ENCODE measurements at places on chromosomes 1 and 21.

DNA sequence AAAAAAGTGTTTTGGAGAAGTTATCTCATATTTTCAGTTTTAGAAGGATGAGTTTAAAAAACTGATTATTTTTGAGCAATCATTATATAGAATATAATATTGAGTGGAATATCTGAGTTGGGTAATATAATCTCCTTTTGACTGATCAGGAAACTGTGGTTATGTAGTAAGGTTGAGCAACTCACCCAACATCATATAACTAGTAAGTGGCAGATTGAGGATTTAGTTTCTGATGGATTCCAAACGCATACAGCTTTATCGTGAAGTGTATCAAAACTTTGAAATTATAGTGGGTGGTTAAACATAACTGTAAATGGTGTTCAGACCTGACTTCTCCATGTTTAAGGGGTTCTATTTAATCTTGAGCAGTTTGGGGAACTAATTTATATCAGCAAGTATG, 98.6 kb downstream of the OLFM3 start:
- DNase-seq = no peak

GRCh38 chr1:21051177-21051825, 125.4 kb downstream of the EIF4G3 start:
- DNase-seq = no peak

DNA sequence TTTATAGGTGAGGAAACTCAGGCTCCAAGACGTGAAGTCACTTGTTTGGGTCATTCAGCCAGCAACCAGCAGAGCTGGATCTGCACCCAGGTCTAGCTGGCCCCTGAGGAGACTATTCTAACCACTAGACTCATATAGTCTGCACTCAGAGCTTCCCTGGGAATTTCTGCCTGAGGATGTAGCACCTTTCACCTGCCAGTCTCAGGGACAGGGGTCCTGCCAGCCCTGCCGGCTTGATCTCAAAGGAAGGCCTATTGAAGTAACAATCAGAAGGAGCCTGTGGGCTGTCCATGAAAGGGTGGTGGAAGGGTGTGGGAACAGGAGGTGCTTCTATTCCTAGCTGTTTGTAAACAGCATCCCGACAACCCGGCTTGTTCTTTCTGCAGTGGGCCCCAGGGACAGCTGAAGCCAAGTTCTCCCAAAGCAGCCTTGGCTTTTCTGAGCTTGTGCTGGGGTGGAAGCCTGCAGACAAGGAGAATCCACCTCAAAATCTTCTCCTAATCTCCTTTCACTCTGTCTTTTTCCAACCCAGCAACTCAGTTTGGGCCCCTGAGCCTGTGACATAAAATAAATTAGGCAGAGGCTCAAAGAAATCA, 7.8 kb downstream of the LMOD1 start:
- no peak for DNase-seq

DNA sequence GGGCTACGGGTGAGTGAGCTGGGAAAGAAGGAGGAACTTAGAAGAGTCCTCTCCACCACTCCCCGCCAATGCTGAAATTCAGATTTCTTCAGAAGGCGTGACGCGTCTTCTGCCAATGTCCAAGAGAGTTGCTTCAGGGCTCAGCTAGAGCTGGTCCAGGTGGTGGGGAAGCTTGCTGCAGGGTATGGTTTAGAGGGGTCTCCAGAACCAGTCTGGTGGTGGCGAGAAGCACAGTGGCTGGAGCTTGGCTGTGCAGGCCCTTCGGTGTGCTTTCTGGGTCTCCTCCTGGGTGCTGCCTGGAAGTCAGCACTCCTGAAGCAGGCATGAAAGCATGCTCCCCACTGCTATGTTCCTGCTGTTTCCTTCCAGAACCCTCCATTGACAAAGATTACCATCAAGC, 387.2 kb downstream of the PTPRU start:
- no peak for DNase-seq

GRCh38 chr1:2801535-2802291, at the start of gene TTC34:
Gene TTC34 (minus strand): TSS chr1:2801693. CDS start chr1:2800827, 866 bp downstream.
- peak; percentile 54 for DNase-seq

DNA sequence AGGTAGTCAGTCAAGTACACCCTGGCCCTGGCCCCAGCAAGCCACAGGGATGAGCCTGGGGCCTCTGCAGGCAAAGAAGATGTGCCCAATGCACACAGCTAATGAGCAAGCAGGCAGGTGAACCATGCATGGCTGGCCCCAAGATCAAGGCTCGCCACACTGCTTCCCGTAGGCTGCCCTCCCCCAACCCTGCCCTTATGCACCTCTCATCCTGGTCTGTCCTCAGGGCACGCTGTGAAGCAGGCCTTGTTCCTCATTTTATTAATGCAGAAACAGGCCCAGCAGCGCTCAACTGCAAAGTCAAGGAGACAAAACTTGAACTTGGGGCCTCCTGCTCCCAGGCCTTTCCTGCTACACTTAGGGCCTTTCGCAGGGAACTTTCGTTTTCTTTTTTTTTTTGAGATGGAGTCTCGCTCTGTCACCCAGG, 35.6 kb upstream of the ID3 start:
- DNase-seq = no peak

DNA sequence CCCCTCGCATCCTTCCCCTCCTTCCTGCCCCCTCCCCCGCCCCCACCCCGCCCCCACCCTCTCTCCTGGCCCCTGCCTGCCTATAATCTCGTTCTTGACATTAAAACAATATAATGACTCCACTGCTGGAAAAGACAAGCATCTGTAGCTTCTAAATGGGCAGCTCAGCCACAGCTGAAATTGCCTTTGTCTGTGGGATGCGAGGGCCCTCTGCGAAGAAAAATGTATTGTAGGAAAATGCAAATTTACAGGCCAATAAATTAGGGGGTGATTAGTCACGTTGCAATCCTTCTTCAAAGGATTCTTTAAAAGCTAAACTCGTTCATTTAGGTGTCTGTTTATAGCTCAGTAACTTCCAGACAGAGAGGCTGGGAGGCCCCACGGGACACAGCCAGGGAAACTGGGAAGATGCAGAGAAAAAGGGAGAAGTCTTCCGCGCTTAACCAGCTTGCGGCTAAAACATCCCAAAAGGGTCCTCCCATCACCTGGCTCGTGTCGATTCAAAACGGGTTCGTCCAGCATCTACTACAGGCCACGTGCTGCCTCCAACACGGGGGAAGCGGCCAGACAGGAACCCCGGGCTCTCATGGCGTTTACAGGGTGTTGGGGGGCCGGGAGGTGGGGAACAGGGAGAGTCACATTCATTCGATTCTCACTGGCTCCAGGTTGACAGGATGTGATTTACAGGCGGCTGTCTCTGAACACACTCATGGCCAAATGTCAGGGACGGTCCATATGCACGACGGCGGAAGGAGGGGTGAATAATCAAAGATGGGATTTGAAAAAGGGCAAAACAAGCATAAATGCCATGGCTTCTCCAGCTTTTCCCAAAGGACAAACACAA, 100.5 kb upstream of the ZBTB40 start:
- no peak for DNase-seq

DNA sequence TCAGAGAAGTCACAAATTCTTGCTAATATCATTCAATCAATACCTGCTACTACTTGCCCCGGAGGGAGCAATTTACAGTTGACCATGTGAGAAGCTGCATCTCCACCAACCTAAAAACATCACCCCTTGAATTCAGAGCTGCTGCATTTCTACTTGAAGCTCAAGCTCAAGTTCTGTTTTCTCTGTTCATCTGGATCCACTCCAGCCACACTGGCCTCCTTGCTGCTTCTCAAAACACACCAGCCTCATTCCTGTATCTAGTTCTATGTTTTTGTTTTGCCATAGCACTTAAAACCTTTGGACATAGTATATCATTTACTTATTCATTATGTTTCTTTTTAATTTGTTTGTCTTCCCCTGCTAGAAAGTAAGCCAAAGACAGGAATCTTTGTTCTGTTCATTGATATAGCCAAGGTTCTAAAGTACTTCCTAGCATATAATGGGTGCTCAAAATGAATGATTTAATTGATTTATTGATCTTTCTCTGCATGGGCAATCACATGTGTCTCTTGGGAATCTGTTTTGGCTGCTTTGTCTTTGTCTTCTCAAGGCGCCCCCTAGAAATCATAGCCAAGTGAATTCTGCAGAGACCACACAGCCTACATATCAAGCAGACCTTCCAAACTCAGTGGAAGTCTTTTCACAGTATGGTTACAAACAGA, 23.6 kb downstream of the SYF2 start:
- no peak for DNase-seq

GRCh38 chr1:166490437-166490991, 323.7 kb upstream of the FAM78B start:
- DNase-seq = no peak

GRCh38 chr1:52558941-52559340, 6.0 kb upstream of the TUT4 start:
- no peak for DNase-seq

- peak; percentile 58 for DNase-seq
Measured at GRCh38 chr1:228101994-228102790, 933 bp downstream of the C1orf35 start.

GRCh38 chr1:26318338-26319064, 743 bp downstream of the CD52 start:
- peak; percentile 60 for DNase-seq

DNA sequence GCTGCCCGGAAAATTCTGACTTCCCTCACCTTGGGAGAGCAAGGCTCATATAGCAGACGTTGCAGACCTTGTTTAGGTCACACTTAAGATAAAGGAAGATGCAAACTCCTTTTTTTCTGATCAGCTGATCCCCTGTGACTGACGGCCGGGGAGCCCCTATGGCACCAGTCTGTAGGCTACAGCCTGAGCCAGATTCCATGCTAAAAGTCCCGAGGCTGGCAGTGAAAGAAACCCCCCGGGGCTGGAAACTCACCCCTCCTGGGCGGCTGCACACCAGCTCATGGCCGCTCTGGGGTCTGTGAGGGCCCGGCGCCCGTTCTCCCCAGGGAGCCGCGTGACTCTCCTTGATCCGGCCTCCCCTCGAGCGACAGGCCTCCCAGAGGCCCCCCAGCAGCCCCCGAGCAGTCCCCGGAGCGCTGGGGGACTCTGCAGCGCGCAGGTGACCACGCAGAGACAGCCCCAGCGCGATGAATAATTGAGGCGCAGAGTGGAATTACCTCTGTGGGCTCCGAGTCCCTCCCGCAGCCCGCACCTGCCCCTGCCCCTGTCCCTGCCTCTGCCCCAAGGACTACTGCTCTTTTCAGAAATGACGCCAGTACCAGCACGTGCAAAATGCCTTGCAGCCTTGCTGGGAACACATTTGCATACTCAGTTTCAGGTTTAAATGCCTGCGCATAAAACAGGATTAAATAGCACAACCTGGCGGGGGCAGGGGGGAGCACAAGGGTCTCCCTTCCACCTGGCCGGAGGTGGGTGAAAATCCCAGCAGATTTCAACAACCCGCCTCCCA, 62.6 kb upstream of the CLDN14 start:
- DNase-seq = peak; percentile 23

DNA sequence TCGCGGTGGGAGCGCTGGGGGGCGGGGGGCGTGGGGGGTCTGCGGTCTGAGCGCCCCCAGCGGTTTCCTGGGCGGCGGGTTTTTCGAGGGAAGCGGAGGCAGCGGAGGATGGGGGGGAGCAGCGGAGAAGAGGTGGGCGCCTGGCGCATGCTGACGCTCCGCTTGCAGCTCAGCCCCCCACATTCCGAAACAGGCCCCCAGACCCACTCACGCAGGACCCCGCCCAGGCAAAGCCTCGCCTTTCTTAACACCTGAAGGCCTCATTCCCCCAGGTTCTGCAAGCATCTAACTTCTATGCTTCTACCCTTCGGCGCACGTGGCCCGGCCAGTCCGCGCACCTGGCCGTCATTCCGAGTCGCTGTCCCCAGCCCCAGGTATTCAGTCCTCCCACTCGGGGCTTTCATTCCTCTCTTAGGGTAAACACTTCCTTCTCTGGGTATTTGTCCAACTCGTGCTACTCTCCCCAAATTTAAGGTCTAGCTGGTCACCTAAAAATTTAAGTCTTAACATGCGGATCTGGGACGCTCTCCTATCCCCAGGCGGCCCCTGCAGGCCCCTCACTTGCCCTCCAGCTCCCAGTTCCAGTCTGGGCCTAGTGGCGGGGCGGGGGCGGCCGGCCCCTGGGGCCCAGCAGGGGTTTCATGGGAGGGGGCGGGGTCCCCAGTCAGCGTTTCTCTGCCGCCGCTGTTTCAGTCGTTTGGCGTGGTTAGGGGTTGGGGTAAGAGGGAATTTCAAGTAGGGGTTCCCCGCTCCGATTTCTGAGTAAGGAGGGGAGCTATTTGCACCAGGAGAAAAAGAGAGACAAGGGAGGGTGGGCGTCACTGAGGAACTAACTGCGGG, 2.8 kb upstream of the ZBTB7B start:
- DNase-seq = peak; percentile 71

DNA sequence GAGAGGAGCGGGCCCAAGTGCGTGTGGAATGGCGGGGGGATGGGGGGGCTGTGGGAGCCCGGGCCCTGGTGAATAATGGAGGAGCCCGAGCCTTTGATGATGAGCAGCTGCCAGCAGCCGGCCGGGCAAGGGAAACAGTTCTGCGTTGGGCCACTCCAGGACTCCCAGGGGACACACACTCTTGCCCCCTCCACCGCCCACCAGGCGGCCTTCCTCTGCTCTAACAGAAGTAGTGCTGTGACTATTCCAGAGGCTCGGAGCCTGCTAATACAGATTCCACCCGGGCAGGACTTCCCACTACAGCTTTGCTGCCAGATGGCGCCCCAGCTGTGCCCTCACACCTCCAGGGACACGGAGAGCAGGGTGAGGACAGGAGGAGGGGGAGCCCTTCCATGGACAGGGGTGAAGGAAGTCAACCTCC, 48.2 kb upstream of the LRP8 start:
- no peak for DNase-seq

GRCh38 chr1:41482001-41482765, 2.3 kb downstream of the EDN2 start:
- DNase-seq = no peak

DNA sequence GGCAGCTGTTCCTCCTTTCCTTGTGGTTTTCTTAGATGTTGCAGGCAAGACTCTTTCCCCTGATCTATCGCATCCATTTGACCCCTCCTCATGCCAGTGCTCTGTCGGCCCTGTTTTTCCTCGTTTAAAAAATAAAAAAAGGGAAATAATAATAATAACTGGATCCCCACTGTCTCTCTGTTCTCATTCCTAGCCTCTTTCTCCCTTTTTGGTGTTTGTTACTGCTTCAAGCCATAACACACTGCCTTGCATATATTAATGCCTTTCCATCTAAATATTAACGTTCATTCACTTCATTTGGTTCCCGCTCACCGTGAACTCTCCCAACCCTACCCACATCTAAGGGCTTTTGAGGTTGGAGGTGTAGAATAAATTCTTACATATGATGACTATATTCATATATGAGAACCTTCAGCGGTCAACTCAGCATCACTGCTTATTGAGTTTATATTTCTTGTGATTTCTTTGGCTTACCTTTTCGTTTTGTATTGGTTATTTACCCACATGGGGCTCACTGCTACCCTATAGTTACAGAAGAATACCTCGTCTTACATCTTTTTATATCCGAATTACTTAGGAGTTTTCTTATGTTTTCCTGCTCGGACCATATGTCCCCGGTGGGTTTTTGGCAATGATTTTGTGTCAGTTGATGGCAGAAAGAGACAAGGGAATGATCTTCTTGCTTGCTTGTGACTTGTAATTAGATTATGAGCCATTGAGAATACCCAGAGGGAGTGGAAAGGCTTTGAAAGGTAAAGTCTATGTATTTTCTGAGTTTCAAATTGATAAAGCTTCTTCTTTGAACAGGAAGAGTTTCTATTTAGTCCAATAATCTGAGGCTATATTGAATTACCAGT, 805 bp downstream of the ATG4C start:
- peak; percentile 12 for DNase-seq
